ENCODE measurements at places on chromosomes 16 and 17. TPM values are rescaled to one million over a fixed set of nuclear protein-coding genes. Genes with fewer than 3 reads are reported as not detected.

DNA sequence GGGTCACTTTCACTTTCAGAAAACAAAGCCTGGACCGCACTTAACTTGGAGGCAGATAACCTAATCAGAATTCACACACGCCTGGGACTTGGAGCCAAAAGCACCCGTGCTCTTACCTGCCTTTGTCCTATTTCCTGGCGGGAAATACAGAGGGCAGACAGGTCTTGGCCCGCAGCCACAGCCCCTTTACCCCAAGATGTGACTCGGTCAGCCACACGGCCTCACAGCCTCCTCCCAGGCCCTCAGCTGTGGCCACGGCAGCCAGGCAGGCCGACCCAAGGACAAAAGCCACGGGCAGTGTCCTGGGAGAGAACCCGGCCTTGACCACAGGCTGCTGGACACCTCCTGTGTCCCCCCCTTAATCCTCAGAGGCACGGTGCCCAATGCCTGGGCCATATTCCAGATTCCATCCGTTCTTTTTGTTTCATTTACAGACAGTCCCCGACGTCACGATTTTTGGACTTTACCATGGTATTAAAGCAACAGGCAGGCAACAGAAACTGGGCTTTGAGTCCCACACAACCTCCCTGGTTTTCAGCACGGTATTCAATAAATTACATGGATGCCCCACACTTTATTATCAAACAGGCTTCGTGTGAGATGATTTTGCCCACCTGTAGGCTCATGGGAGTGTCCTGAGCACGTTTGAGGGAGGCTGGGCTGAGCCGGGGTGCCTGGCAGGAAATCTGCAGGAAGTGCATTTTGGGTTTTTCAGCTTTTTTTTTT lies 30.1 kb upstream of the GAA start:
- no peaks in the 10 kb centered on the region for H3K36me3 ChIP-seq
- no peak for DNase-seq
- peaks cover 9% of the 10 kb centered on the region for H3K4me1 ChIP-seq
- peaks cover 3% of the 10 kb centered on the region for H3K27me3 ChIP-seq
- no peak overlapping the region for H3K4me3 ChIP-seq
- H3K27ac ChIP-seq: no peak overlapping the region

GRCh38 chr16:19348125-19348524 lies 62.6 kb downstream of the CLEC19A start:
- H3K4me1 ChIP-seq: no peaks in the 10 kb centered on the region
- no peaks in the 10 kb centered on the region for H3K36me3 ChIP-seq
- peaks cover 16% of the 10 kb centered on the region for H3K27me3 ChIP-seq
- no peak overlapping the region for H3K27ac ChIP-seq
- DNase-seq: no peak

GRCh38 chr16:3038256-3038655 lies 1.5 kb upstream of the BICDL2 start:
- no peak overlapping the region for H3K4me3 ChIP-seq

- peak overlapping the region; percentile 2 for H3K27ac ChIP-seq
- no peaks in the 10 kb centered on the region for H3K27me3 ChIP-seq
- peak overlapping the region; percentile 1 for H3K4me3 ChIP-seq
- peaks cover 12% of the 10 kb centered on the region for H3K4me1 ChIP-seq
- no peaks in the 10 kb centered on the region for H3K36me3 ChIP-seq
- DNase-seq: peak; percentile 62
These were observed 1.9 kb downstream of the SLC13A2 start for GRCh38 chr17:28475151-28475900.

- H3K36me3 ChIP-seq: peaks cover 33% of the 10 kb centered on the region
- H3K4me3 ChIP-seq: no peak overlapping the region
- no peak overlapping the region for H3K27ac ChIP-seq
- no peak for DNase-seq
- H3K4me1 ChIP-seq: no peaks in the 10 kb centered on the region
These were observed 13.9 kb downstream of the CLUH start for GRCh38 chr17:2697611-2698162.

DNA sequence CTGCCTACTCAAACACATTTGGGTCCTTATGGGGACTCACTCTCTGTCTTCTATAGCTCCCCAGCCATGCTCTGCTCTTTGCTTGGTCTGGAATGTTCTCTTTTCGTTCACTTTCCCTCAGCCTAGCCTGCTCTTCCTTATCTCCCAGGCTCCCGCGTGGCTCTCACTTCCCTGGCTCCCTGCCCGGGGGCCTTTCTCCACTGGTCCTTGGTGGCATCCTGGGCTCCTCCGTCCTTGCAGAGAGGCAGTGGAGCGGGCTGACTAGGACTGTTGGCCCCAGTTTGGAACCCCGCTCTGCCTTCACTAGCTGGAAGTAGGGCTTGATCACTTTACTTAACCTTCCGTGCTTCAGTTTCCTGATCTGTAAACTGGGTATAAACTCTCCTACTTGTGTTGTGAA lies 31.2 kb downstream of the SHISA6 start:
- no peak overlapping the region for H3K4me3 ChIP-seq
- DNase-seq: no peak
- H3K36me3 ChIP-seq: no peaks in the 10 kb centered on the region
- no peaks in the 10 kb centered on the region for H3K27me3 ChIP-seq
- no peak overlapping the region for H3K27ac ChIP-seq

DNA sequence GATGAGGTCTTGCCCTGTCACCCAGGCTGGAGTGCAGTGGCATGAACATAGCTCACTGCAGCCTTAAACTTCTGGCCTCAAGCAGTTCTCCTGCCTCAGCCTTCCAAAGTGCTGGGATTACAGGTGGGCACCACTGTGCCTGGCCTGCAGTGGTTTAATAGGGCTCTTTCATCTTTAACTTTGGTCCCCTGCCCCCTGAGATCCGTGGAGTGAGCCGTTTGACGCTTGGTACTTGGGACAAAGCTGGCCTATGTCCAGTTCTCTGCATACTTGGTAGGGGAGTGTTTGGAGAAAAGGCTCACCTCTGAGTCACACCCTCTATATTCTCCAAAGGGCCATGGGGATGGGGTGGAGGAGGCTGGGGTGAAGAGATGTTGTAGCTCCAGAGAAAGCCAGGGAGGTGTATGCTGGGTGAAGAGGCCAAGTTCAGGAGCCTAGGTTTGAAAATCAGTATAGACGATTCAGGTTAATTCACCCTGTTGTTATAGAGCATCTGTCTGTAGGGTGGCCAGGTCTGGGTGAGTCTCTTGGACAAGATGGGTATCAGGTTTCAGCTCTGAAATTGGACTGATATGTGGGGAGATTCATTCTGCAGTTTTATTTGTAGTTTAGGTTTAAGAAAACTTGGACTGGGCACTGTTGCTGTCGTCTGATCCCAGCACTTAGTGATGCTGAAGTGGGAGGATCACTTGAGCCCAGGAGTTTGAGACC lies 17.6 kb downstream of the ABCC1 start:
- no peak overlapping the region for H3K4me3 ChIP-seq
- peaks cover 80% of the 10 kb centered on the region for H3K36me3 ChIP-seq
- H3K27me3 ChIP-seq: no peaks in the 10 kb centered on the region
- peaks cover 20% of the 10 kb centered on the region for H3K4me1 ChIP-seq
- no peak for DNase-seq

- H3K27me3 ChIP-seq: no peaks in the 10 kb centered on the region
- H3K27ac ChIP-seq: no peak overlapping the region
- peaks cover 2% of the 10 kb centered on the region for H3K4me1 ChIP-seq
- no peak overlapping the region for H3K4me3 ChIP-seq
- H3K36me3 ChIP-seq: peaks cover 42% of the 10 kb centered on the region
- no peak for DNase-seq
These were observed 27.2 kb upstream of the IL17C start for GRCh38 chr16:88610909-88611812.

- H3K36me3 ChIP-seq: no peaks in the 10 kb centered on the region
- no peak for DNase-seq
- H3K27ac ChIP-seq: no peak overlapping the region
These were observed 55.1 kb upstream of the EMP2 start for GRCh38 chr16:10635365-10636021.

DNA sequence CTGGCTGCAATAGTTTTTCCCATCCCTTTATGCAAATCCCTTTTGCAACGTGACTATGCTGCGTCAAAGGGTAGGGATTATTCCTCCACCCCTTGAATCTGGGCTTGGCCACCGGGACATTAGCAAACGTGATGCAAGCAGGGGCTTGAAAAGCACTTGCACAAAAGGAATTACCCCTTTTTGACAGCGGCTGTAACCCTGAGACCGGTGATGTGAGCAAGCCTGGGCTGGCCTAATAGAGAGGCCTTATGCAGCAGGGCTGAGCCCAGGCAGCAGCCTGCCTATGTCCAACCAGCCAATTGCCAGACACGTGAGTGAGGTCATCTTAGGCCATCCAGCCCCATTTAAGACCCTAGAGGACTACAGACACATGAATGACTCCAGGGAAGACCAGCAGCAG lies 30.4 kb upstream of the PAFAH1B1 start:
- no peaks in the 10 kb centered on the region for H3K36me3 ChIP-seq
- peaks cover 7% of the 10 kb centered on the region for H3K4me1 ChIP-seq
- no peak for DNase-seq
- no peaks in the 10 kb centered on the region for H3K27me3 ChIP-seq

GRCh38 chr17:80478487-80479245 lies 2.3 kb upstream of the NPTX1 start:
- no peak for DNase-seq
- H3K4me1 ChIP-seq: peaks cover 13% of the 10 kb centered on the region
- H3K27ac ChIP-seq: no peak overlapping the region

GRCh38 chr17:3845291-3845620 lies 790 bp downstream of the NCBP3 start:
- H3K4me3 ChIP-seq: peak overlapping the region; percentile 97
- peaks cover 18% of the 10 kb centered on the region for H3K36me3 ChIP-seq
- peak; percentile 81 for DNase-seq
- H3K4me1 ChIP-seq: peaks cover 24% of the 10 kb centered on the region
- H3K27me3 ChIP-seq: peaks cover 14% of the 10 kb centered on the region

DNA sequence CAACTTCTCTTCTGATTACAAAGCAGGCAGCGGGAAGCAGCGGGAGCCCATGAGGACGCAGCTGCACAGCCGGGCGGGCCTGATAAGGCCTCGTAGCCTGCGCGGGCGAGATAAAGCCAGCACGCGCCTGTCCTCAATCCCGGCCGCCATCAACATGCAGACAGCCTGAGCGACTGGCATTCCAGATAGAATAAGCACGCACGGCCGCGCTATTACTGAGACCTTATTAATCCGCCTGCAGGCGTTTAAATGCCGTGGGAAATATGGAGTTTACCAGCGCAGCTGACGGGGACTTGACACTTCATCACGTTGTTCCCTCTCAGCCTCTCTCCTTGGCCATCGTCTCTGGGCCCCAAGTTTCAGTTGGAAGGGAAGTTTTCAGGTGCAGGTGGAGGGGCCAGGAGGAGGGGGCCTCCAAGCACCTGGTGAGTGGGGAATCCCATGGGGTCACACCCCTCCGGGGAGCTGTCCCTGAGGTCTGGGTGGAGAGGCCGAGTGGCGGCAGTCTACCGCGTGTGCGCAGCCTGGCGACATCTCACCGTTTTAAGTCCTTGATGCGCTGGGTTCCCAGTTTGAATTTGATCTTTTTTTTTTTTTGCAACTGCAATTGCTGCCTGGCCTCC lies 27.3 kb upstream of the CBFA2T3 start:
- peaks cover 20% of the 10 kb centered on the region for H3K27me3 ChIP-seq
- peaks cover 3% of the 10 kb centered on the region for H3K4me1 ChIP-seq

DNA sequence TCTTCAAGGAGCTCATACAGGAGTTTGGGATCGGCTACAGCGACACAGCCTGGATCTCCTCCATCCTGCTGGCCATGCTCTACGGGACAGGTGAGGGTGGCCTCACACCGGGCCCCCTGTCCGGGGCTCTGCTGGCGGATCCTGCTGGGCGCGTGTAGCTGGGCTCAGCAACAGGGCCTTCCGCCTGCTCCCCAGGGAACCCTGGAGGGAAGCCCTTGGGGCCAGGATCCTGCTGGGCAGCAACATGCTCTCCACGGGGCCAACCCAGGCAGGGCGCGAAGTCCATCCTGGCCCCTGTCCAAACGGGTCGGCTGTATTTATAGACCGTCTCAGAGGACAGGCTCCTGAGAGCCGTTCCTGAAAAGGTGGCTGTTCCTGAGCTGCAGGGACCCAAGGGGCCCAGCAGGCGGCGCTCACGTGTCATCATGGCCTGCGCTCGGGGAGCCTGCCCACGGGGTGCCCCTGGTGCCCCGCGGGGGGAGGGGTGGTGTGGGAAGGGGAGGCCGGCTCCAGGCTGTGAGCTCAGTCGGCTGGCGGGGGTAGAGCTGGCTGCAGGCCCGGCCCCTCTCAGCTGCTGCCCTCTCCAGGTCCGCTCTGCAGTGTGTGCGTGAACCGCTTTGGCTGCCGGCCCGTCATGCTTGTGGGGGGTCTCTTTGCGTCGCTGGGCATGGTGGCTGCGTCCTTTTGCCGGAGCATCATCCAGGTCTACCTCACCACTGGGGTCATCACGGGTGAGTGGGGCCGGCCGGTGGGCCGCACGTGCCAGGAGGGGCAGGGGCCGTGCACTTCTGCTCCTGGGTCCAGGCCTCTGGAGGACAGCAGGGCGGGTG lies 7.5 kb downstream of the SLC16A3 start:
- DNase-seq: peak; percentile 91
- H3K4me1 ChIP-seq: peaks cover 28% of the 10 kb centered on the region
- H3K27ac ChIP-seq: no peak overlapping the region
- H3K27me3 ChIP-seq: no peaks in the 10 kb centered on the region
- H3K36me3 ChIP-seq: peaks cover 26% of the 10 kb centered on the region

- DNase-seq: no peak
- H3K4me3 ChIP-seq: peak overlapping the region; percentile 4
- peaks cover 13% of the 10 kb centered on the region for H3K36me3 ChIP-seq
- H3K27me3 ChIP-seq: peaks cover 3% of the 10 kb centered on the region
- H3K4me1 ChIP-seq: peaks cover 44% of the 10 kb centered on the region
These were observed 3.6 kb upstream of the MAP3K14 start for GRCh38 chr17:45320349-45320930.

GRCh38 chr17:49035470-49036269 lies 38.5 kb downstream of the IGF2BP1 start:
- no peak overlapping the region for H3K27ac ChIP-seq
- no peak overlapping the region for H3K4me3 ChIP-seq
- DNase-seq: peak; percentile 74
- H3K27me3 ChIP-seq: peaks cover 7% of the 10 kb centered on the region
- H3K36me3 ChIP-seq: no peaks in the 10 kb centered on the region
- H3K4me1 ChIP-seq: peaks cover 6% of the 10 kb centered on the region

- peak overlapping the region; percentile 15 for H3K4me3 ChIP-seq
- DNase-seq: no peak
- H3K27ac ChIP-seq: no peak overlapping the region
- no peaks in the 10 kb centered on the region for H3K27me3 ChIP-seq
- H3K36me3 ChIP-seq: peaks cover 14% of the 10 kb centered on the region
These were observed 2.3 kb downstream of the ITGAM start for GRCh38 chr16:31262084-31262483.

DNA sequence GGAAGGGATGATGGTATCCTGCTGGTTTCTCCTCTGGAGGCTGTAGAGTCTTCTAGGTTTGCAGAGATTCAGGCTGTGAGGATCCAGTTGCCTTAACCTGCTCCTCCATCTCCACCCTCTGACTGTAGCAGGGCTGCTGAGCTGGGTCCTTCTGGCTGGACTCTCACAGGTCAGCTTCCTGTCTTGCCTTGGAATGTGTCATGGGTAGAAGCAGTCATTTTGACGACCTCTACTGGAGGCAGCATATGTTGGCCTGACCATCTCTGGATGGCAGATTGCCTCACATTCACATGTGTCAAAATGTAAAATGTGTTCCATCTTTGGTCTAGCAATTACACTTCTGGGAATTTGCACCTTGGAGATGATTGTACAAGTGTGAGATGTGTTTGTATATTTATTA lies 504.4 kb upstream of the EEF2KMT start:
- H3K4me3 ChIP-seq: no peak overlapping the region
- H3K27ac ChIP-seq: no peak overlapping the region
- H3K36me3 ChIP-seq: no peaks in the 10 kb centered on the region
- H3K27me3 ChIP-seq: no peaks in the 10 kb centered on the region

Gene KRT20
- total RNA-seq: not detected

Gene IGSF6
- not detected for total RNA-seq

Gene CDK5R1
- 8.2 TPM for total RNA-seq

Gene ZCCHC14
- 11.6 TPM for total RNA-seq

Gene CAPN15
- 121 TPM for total RNA-seq

Gene CHRNE
- 0.42 TPM for total RNA-seq

Gene CD79B
- total RNA-seq: 29.2 TPM

Gene CRYM
- total RNA-seq: not detected

Gene TOB1
- total RNA-seq: 30.1 TPM
